Posterior cingulate gyrus (tissue), 11 donors: ENCODE measurements at places on chromosomes 3 and 15.

- no peak for DNase-seq
Observed at GRCh38 chr15:39513936-39514335, 66.9 kb upstream of the THBS1 start.

DNA sequence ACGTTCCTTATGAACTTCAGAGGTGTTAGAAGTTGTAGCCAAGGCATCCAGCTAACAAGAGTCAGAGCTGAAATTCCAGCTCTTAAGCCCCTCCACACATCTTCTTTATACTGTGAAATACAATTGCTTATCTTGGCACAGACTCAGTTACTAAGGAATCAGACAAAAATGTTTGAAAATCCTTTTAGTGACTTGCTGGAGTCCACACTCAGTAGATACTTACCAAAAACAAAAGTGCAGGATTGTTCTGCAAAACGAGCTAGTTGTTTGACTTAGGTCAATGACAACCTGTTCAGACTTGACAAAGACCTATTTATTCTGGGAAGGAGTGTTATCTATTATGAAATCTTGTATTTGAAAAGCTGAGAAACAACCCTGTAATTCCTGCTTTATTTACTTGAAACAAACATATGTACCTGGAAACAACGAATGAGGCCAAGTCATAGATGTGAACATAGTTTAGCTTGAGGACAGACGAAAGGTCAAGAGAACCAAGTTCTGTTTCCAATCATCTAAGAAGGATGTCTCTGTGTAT, 38.5 kb downstream of the B3GNT5 start:
- DNase-seq = no peak

- DNase-seq = peak; percentile 67
Observed at GRCh38 chr3:9037144-9037711, 74.0 kb upstream of the RAD18 start.

DNA sequence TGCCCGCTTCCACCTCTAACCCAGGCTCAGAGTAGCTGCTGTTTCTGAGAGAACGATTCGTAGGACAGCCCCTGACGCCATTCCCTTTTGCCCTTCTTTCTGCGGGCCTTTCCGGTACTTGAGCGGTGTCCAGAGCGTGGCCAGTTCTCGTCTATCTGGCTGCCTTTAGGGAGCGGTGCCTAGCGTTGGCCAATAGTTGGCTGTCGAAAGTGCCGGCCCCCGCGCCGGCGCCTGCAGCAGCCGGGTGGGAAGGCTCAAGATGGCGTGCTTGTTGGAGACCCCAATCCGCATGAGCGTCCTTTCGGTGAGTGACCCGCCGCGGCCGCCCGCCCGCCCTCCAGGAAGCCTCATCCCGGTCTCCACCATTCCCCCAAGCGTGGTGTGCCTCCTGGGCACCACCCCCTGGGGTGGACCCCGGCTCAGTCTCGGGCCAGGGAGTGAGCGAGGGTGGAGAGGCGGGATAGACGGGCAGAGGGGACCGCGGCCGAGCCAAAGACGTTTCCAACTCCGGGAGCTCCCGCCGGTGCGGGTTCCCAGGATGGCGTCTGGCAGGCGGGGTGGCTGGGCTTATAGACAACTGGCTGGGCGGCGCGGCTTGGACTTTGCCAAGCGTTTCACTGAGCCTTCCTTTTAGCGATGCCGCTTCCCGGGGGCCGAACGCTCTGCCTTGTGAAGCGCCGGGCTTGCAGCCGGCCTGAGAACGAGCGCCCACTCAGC, at the start of gene ARMC8:
Gene ARMC8, plus strand, starts transcription at position 6 of the 717 bp plus-strand sequence. Its CDS starts 254 bp downstream, at position 260.
- peak; percentile 93 for DNase-seq

GRCh38 chr15:42033214-42033873, 12.5 kb upstream of the PLA2G4E start:
- DNase-seq = no peak

DNA sequence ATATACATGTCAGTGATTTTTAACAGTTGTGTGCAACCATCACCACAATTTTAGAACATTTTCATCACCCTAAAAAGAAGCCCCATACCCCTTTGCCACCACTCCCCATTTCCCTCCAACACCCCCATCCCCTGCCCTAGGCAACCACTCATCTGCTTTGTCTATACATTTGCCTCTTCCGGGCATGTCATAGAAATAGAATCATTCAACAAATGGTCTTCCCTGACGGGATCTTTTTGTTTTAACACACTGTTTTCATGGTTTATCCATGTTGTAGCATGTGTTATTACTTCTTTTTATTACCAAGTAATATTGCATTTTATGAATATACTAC, 4.0 kb downstream of the VILL start:
- no peak for DNase-seq

DNA sequence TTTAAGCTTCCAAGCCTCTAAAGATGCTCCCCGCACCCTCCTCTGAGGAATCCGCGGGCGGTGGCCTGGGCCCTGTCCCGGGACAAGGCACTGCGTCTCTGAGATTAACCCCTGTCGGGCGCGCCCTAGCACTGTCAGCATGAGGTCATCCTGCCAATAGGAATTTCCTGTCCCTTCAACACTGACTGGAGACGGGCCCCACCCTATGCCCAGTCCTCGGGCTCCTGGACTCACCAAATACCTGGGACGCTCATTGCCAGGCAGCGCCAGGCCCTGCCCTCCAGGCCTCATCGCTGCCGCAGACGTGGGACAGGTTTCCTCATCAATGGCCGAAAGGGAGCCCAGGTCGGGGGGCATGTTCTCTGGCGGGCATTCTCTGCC, 67.6 kb upstream of the SH3GL3 start:
- DNase-seq = no peak

DNA sequence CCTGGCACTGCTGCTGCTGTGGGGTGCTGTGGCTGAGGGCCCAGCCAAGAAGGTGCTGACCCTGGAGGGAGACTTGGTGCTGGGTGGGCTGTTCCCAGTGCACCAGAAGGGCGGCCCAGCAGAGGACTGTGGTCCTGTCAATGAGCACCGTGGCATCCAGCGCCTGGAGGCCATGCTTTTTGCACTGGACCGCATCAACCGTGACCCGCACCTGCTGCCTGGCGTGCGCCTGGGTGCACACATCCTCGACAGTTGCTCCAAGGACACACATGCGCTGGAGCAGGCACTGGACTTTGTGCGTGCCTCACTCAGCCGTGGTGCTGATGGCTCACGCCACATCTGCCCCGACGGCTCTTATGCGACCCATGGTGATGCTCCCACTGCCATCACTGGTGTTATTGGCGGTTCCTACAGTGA, 2.1 kb downstream of the GRM2 start:
- no peak for DNase-seq

DNA sequence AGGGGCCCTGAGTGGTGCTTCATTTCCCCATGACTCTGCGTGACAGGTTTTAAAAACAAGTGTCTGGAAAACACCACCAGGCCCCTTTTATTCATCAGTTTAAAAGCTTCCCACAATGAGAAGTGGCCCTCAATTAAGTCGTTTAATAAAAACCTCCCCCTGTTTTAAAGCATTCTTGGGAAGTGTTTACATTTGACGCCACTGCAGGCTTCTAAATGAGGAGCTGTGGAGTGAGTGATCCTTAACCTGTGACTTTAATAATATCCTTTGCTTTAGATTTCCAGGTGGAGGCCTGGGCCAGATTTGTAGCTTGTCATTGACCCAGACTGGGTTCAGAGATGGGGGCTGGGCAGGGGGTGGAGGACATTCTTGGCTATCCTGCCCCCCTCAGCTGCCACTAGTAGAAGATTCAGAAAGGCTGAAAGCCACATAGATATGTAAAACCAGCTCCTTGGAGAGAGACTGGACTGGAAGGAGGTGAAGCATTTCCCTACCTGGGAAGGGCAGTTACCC, 11.3 kb downstream of the CGNL1 start:
- DNase-seq = no peak

DNA sequence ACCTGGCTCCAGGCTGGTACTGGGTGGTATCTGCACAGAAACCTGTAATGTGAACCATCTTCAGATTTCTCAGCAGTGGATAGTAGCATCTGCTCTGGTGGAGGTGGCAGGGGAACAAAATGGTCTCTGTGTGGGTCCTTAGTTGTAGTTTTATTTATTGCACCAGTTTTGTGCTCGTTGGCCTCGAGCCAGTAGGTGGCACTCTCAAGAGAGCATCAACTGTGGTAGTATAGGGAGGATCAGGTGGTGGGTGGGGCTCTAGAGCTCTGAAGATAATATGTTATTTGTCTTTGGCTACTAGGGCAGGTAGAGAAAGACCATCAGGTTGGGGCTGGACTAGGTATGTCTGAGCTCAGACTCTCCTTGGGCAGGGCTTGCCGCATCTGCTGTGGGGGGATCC, 254.0 kb upstream of the GPR149 start:
- no peak for DNase-seq

DNA sequence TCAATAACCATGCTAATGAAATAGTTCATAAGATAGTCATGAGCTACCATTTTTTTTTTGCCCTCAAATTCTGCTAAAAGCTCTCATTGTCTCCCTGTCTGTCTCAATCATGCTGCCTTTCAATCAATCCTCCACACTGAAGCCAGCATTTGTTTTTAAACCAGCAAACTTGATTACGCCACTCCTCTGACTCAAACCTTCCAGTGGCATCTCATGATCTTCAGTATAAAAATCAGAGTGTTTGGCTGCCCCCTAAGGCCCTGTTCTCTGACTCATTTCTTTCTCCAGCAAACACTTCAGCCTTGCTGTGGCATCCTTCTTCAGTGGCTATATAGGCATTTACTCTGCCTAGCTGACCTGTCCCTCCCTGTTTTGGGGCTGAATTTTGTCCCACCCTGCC, 36.0 kb upstream of the EOMES start:
- no peak for DNase-seq

GRCh38 chr3:96776818-96777217, 37.6 kb upstream of the EPHA6 start:
- no peak for DNase-seq

DNA sequence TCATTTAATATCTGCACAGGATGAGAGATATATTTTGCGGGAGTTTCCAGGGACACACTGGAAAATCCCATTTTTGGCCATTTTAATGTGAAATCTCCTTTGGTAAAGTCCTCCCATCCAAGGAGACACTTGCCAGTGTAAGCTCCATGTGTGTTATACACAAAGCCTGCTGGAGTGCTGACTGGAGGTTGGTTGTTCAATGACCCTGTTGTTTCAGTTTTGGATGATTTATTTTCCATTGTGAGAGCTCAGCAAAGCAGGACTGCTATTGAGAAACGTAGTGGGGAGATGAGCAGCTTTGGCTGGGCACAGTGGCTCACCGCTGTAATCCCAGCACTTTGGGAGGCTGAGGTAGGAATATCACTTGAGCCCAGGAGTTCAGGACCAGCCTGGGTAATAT, 127.7 kb downstream of the NUP210 start:
- DNase-seq = no peak
